Suppressor macrophage treated with lipopolysaccharide for 4 hours (primary cell): ENCODE measurements at places on chromosomes 4 and X.

GRCh38 chr4:146283758-146284651 lies 69.7 kb downstream of the REELD1 start:
- DNase-seq: peak; percentile 27

DNA sequence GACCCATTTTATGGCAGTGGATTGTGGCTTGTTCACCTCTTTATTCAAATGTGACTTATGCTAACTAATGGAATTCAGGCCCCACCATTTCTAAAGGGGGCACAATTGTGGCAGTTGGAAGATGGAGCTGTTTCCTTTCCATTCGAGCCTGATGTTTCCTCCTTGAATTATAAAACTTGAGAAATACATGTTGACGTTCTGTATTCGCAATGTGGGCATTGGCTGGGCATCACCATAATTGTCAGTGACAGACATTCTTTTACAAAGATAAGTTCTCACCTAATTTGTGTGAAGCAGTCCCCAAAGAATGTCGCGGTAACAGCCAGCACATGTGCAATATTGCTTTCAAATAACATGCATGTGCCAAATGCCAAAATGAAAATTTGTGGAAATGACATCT lies 1070.2 kb upstream of the TENM3 start:
- no peak for DNase-seq

GRCh38 chr4:74175379-74175778 lies 17.5 kb downstream of the MTHFD2L start:
- DNase-seq: no peak

DNA sequence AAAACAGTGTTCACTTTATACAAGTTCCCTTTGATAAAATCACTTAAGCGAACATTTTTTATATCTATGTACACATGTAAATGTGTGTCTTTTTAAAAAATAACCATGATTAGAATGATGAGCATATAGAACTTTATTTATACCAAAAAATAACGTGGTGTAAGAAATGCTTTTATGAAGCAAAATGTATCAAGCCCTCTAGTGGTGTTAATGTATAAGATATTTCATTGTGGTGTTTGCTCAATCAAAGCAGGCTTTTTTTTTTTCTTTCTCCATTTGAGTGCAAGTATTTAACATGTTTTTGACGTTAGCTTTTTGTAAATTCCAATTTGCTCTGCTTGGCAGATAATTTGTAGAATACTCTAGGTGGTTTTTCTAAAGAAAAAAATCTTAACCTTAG lies 2092.4 kb upstream of the TENM3 start:
- DNase-seq: peak; percentile 6

GRCh38 chrX:118779581-118779980 lies 44.0 kb upstream of the ZCCHC12 start:
- DNase-seq: no peak

- DNase-seq: no peak
Observed at GRCh38 chr4:65893271-65893670, 223.0 kb upstream of the EPHA5 start.

GRCh38 chr4:87543835-87544461 lies 14.8 kb upstream of the SPARCL1 start:
- peak; percentile 19 for DNase-seq

GRCh38 chr4:137994853-137995252 lies 247.3 kb downstream of the SLC7A11 start:
- DNase-seq: no peak

GRCh38 chr4:129362691-129363274 lies 266.8 kb downstream of the C4orf33 start:
- peak; percentile 77 for DNase-seq

DNA sequence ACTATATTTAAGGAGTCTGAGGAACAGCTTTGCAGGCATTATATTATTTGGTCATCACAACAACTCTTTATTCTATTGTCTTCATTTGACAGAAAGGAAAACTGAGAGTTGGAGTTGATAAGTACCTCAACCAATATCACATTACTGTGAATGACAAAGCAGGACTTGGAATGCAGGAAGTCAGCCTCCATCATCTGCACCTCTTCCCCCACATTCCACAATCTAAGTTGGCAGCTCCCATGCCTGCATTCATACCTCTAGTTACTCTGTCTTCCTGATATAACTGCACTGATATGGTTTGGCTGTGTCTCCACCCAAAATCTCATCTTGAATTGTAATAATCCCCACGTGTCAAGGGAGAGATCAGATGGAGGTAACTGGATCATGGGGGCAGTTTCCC lies 356.7 kb downstream of the GALNTL6 start:
- DNase-seq: no peak

DNA sequence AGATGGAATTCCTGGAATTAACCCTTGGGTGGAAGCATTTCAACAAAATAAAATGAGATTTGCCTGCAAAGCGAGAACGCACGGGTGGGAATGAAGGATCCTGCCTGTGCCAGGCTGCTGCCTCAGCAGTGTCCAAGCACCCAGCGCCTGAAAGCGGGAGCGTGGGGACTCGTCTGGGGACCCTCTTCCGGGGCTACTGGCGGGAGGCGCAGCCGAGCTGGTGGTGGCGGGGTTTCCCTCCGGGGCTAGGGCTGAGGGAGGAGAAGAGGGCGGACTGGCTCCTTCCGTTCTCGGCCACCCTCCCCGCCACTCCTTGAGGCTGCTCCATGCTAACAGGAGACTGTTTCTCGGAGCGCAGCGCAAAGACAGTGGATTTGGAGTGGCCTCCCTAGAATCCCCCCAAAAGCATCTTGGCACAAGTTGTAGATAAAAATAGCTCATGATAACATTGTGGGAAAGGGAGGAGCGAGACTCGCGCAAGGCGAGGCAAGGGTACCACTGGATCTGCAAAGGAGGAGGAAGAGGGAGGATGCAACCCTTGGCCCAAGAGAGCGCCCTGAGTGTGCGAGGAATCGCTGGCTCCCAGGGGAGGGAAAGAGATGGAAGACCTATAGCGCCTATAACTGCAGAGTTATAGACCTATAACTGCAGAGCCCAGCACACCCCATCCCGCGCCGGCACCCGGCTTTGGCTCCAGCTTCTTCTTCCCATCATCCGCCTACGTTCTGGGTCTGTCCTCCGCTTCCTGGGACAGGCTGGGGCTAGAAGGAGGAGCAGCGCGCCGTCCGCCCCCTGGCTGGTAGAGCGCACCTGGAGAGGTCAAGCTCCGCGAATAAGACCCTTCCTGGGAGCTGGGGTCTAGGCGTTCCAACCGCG lies 1.3 kb downstream of the HS3ST1 start:
- DNase-seq: no peak

- no peak for DNase-seq
Observed at GRCh38 chr4:76657443-76657842, 222.4 kb downstream of the SHROOM3 start.

DNA sequence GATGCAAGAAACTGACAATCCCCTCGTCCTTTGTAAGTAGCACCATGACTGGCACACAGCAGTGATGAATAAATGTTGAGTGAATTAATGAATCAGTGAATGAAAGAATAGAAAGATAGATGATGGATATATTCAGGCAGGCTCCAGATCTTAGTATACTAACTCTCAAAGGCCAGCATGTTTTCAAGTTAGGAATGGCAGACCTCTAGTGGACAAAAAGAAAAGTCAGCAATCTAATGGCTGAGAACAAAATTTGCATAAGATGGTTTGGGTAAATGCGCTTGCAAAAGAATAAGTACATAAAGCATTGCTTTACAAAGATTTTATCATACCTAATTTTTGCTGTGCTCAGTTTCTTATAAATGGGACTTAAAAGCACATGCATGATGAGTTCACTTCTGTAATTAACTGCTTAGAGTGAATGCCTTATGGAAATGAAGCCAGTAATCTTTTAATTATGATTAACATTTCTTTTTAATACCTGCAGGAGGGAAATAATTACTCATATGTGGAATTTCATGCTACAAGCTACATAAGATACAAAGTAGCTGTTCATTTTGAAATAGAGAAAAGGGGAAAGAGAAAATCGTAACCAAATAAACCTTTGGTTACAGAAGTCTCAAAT lies 126.9 kb upstream of the GPRIN3 start:
- DNase-seq: peak; percentile 63

DNA sequence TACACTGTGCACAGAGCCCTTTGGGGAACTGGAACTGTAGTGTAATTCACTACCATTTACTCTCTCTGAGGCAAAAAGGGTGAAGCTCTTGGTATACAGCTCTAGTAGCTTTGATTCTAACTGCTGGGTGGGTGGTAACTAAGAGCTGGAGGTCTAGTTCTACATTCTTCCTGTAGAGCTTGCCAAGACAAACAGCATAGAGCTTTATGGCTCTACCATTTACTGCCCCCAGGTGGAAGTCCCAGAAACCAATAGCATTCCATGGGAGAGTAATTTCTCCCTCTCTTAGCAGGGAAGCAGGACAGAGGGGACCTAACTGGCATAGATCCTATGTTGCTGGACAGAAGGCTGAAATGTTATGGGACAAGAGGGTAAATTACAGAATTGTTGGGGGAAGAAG lies 26.7 kb downstream of the HDAC8 start:
- DNase-seq: no peak

DNA sequence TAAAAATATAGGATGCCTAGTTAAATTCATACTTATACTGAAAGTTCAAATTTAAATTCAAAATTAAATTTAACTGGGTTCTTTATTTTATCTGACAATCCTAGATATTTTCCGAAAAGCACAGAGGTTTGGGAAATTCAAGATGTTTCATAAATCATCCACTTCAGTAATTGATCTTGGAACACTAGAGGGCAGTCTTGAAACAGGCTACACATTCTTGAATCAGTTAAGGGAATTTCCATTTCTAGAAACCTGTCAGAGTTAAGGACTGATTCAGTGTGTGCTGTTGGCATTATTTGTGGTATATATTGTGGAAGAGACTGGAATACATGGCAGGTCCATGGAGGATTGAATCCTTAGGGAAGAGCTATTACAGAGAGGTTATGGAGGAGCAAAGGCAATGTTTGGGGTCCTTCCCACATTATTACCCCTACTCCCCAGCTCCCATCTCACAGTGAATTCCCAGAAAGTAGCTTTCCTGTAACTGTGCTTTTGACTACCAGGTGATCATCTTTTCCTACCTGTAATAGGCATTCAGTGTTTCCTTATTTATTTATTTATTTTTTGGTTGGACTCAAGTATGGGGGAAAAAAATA lies 92.9 kb downstream of the EGF start:
- DNase-seq: peak; percentile 84
